ENCODE measurements at places on chromosomes 1 and 21.

GRCh38 chr1:15941044-15941840 lies 34.7 kb downstream of the ZBTB17 start:
- DNase-seq: no peak

DNA sequence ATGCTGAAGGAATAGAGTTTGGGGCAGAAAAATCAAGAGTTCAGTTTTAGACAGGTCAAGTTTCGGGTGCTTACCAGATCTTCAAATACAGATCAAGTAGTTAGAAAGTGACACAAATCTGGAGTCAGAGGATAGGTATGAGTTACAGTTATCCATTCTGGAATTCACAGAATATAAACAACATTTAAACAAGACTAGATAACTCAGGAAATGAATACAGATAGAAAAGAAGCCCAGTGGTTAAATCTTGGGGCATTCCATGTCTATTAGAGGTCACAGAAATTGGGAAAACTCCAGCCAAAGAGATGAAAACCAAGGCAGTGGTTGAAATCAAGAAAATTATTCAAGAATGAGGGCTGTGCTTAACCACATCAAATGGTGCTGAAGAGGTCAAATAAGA lies 187.0 kb upstream of the HP1BP3 start:
- DNase-seq: no peak

GRCh38 chr1:232454227-232454886 lies 175.6 kb downstream of the SIPA1L2 start:
- no peak for DNase-seq

DNA sequence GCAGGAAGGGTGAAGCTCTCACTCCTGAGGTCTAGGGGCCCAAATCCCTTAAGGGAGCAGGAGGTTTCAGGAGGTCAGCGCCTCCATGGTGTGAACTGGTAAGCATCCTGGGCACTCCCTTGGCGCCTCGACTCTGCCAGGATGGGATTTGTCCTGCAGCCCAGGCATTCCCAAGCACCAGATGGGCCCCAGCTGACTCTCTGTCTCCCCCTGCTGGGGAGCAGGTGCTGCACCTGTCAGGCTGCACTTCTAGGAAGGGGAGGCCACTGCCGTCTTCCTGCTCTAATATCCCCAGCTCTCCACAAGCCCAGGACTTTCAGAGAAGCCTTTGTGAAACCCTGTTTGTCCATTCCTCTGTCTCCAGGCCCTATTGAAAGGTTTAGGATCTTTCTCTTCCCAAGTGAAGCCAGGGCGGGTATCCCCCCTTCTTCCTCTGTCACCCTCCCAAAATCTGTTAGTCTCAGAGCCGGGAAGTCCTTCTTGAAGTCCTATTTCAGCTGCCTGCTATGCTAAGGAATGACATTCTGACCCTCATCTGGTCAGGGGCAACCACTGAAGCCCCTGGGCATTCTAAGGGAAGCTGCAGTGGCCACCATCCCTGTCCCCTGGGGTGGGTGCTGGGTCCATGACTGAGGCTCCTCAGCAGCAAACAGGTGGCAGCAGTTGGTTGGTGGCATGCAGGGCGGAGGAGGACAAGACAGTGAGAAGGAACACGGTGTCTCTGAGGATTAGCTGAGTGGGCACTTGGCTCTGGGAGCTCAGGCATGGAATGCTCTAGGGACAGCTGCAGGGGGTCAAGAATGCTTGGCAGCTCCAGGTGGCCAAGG lies 3.2 kb downstream of the MYBPH start:
- peak; percentile 43 for DNase-seq

DNA sequence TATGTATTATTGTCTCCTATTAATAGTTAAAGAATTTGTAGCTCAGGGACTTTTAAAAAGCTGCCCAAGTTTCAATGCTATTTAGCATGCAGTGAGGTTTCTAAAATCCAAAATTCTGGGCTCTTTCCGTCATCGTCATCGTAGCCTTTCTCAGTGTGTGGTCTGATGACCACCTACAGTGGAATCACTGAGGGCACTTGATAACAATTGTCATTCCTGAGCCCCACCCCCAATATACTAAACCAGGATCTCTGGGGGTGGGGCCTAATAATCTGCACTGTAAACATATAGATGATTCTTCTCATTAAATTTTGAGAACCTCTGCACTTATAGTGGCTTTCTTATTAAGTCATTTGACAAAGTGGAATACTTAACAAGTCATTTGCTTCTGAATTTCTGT lies 674.8 kb downstream of the PLPP3 start:
- DNase-seq: no peak

DNA sequence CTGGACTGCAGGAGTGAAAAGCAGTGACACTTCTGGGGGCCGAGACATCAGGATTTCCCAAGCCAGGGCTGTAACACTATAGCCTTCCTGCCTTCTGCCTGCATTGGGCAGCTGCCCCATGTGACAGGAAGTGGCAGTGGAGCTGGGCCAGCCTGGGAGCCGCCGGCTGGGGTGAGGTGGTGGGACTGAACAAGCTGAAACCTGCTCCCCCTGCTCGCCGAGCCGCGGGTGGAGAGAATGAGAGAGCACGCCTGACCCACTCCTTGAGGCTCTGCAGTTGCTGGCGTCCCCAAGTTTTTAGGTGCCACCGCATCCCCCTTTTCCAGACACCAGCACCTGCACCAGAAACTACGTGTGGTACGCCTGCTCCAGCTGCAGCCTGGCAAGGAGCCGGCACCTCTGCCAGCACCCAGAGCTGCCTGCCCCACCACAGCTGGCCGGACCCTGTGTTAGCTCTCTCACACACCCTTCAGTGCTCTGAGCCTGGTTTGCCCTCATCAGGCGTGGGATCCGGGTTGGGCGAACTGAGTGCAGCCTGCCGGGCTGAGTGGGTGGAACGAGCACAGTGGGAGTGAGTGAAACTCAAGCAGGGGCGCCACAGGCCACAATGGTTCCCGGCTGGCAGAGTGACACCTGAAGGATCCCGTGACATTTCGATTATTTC lies 119.4 kb downstream of the AKT3 start:
- no peak for DNase-seq

DNA sequence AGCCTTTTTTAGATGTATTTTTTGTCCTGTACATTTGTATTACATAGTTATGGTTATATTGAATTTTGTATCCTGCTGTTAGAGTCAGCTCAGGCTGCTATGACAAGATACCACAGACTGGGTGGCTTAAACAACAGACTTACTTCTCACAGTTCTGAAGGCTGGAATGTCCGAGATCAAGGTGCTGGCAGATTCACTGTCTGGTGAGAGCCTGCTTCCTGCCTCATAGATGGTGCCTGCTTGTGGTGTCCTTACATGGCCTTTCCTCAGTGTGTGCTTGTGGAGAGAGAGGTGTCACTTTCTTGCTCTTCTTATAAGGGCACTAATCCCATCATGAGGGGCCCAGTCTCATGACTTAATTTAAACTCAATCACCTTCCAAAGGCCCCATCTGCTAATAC lies 23.1 kb upstream of the MYSM1 start:
- DNase-seq: no peak

GRCh38 chr1:179124873-179125272 lies 43.0 kb downstream of the TOR3A start:
- DNase-seq: no peak

DNA sequence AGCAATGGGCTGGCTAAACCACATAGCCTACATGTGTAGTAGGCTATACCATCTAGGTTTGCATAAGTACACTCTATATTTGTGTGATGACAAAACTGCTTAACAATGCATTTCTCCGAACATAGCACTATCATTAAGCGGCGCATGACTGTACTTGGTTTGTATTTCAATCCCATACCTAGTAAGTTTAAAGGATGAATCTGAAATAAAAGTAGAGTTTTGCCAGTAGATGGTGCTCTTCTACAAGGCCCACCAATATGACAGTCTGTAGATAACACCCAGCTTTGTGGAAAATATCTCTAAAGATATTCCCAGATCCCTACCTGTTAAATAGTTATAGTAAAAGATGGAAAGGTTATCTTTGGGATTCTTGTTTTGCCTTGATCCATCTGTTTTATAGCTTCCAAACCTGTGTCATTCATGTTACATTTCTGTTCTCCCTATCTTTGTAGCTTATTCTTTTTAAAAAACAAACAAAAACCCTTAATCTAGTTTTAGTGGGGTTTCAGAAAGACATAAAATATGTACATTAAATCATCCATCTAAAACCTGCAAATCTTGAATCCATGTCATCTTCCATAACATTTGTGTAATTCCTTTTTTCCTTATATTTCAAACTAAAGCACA lies 33.9 kb upstream of the ASPM start:
- peak; percentile 81 for DNase-seq

DNA sequence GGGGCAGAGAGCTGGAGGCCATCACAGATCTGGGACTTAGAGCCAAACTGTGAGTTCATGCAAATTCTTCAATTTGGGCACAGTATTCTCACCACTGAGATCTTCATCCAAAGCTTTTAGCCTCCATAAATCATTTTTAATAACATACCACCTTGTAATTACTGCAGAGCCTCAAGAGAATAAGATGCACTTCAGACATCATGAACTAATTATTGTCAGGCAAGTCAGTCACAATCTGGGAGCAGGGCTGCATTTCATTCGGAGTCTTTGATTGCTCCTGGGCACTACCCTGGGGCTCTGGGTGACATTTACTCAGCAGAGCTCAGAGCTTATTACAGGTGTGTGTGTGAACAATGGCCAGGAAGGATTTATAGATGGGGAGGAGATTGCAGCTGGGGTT lies 623.7 kb downstream of the PTPRU start:
- no peak for DNase-seq

GRCh38 chr1:53273526-53273925 lies 35.2 kb upstream of the MAGOH start:
- DNase-seq: no peak

DNA sequence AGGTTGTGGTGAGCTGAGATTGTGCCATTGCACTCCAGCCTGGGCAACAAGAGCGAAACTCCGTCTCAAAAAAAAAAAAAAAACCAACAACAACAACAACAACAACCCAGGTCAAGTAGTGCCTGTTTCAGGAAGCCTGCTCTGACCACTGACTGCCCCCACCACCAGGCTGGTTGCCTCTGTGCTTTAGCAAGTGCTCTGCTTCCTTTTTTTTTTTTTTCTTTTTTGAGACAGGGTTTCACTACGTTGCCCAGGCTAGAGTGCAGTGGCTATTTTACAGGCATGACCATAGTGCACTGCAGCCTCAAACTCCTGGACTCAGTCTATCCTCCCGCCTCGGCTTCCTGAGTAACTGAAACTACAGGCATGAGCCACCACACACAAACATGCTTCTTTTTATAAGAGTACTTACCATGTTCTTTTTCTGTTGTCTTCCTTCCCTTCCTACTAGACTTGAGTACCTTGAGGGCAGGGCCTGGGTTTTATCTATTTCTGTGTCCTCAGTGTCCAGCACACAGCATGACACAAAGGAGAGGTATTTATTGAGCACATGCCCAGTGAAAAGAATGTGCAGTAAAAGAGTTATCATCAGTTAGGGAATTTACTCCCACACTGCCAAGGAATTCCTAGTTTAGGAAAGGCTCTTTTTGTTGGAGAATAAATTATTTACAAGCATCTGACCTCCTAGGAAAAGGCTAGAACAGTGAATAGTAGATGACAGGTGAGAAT lies 9.9 kb upstream of the COA7 start:
- DNase-seq: no peak

Data from NCI-H460 (cell line).